Fibroblast of skin of right quadriceps (primary cell): ENCODE measurements at places on chromosomes 16 and 17.

- DNase-seq: no peak
Measured at GRCh38 chr16:71501547-71501946, 12.4 kb upstream of the ZNF19 start.

DNA sequence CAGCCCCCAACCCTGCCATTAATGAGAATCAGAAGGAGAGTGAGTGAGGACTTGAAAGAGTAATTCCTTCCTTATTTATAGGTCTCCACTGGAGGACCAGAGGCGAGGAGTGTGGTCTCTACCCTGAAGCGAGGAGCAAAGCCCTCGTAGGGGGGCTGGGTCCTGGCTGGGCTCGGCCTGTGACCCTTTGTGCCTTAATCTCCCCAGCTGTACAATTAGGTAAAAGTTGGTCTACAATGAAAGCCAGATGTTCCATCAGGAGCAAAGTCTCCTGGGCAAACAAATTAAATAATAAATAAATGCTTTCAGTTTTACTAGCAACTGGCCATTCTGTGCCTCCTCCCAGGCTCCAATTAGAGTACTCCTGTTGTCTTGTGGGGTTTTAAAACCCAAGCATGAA is 523.5 kb upstream of the SALL1 start:
- DNase-seq: no peak

DNA sequence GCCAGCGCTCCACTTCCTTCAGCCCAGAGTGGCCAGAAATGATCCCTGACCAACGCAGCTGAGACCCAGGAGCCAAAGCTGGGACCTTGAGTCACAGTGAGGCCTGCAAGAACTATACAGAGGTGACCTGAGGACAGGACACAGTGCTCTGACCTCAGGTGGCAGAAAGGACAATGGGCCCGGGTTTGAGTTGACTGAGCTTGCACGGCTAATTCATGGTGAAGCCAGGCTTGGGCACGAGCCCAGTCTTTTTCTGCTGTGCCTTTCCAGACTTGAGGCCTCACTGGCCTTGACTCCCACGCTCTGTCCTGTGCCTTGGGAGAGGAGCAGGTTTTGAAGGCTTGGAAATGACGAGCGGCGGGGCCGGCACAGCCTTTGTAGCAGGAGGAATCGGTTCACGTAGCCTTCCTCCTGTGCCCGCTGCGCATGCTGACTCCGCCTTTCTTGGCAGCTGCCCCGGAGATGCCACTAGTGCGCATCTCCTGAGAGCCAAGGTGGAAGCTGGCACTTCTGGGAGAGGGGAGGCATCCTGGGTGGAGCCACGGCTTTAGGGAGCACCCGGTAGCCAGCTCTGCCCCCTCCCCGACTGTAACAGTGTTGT is 34.9 kb downstream of the NDEL1 start:
- DNase-seq: no peak

DNA sequence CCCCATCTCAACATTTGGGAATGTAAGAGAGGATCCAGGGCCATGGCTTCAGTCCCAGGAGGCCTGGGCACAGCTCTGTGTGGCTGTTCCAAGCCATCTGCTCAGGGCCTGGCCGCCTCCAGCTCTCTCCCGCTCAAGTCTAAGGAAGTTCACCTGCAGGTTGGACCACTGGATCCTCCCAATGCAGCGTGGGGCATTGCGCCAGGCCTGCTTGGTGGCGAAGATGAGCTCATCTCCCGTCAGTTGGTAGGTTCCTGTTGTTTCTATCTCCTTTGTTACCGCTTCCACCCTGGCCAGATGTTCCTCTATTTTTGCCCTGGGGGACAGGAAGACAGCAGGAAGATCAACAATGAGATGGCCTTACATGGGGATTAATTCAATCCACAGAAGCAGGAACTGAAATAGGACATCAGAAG is 17.5 kb downstream of the NOS2 start:
- no peak for DNase-seq

DNA sequence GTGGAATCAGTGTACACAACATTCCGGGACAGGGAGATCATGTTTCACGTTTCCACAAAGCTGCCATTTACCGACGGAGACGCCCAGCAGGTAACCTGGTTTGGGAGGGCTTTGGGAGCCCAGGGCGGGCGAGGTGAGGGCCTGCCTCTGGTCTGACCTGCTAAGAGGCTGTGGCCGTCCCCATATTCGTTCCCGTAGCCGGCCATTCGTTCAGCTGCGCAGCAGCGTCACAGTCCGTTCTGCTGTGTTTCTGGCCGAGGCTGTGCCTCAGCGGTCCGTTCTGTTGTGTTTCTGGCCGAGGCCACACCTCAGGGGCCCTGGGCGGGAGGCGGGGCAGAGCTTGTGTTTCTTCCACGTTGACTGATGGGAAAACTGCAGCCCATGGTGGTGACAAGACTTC is 68.0 kb downstream of the OR1D5 start:
- DNase-seq: no peak

DNA sequence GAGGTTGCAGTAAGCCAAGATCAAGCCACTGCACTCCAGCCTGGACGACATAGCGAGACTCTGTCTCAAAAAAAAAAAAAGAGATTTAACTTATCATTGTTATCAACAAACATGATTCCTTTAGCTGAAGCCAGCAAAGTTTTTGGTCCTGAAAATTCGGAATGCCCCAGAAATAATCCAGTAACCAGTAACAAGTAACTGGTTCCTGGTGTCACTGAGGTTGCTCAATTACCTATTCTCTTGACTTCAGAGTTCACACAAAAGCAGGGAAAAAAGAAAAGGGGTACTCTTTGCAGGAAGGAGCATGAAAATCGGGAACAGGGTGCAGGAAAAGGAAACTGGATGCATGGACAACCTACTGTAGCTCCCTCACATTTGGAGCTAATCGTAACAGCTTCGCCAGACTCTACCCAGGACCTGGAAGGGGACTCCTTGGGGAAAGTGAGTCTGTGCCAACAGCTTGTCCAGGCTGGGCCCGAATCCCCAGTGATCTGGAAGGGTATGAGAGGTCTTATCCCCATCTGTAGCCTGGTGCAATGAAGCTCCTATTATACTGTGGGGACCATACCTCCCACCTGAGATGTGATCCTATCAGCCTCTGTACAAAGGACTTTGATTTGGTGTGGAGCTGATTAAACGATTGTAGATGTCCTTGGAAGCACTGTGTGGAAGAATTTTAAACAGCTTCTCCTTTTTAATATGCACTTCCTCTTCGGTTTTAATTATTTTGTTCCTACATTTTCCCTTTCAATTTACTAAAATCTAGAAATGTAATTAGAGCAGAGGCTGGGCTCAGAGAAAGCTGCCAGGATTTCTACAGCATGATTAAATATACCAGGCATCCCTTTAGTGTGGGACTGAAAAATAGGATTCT is 3.4 kb upstream of the SPOP start:
- DNase-seq: no peak

DNA sequence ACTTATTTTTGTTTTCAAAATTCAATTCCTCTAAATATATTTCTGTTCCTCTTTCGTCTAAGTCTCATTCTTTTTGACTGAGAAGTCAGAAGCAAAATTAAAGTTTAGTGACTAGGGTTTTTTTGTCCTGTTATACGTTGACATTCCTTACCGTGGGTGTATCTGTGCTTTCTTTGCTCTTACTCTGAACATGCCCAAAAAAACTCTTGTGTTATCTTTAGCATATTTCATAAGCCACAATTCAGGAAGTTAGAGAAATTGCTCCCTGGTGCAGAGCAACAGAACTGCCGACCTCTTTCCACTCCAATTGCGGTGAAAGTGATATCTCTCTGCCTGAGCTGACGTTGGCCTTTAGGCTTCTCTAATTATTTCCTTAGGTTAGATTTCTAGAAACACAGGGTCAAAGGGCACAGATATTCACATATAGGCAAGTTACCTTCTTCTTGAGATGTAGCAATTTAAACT is 65.7 kb downstream of the CENPV start:
- DNase-seq: peak; percentile 82

DNA sequence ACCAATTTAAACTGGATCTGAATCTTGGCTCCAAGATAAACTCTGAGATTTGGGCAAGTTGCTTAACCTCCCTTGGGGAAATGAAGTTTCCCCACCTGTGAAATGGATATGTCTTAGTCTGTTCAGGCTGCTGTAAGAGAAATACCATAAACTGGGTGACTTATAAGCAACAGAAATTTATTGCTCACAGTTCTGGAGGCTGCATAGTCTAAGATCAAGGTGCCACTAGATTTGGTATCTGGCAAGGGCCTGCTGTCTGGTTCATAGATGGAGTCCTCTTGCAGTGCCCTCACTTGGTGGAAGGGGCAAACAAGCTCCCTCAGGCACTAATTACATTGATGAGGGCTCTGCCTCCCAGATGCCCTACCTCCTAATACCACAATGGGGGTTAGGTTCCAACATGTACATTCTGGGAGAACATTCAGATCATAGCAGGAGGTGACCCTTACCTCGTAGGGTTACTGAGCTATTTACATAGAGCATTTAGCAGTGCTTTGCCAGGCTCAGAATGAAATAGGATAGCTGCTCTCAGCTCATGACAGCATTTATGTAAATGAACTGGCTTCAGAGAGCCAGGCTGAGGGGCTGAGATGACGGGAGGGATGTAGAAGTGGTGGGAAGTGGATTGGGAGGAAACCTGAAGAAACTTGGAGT is 83.9 kb downstream of the SPECC1 start:
- no peak for DNase-seq

GRCh38 chr17:13741744-13742143 is 140.0 kb upstream of the HS3ST3A1 start:
- DNase-seq: no peak

GRCh38 chr17:63579633-63580032 is 21.1 kb upstream of the TACO1 start:
- DNase-seq: no peak
